Diencephalon (tissue), 1 donor: ENCODE measurements at places on chromosomes 7 and 10. TPM values are rescaled to one million over a fixed set of nuclear protein-coding genes. Genes with fewer than 3 reads are reported as not detected.

The ENTPD1 gene
- 16.6 TPM for total RNA-seq

The CYP2C19 gene
- not detected for total RNA-seq

The SLC13A1 gene
- not detected for total RNA-seq

The GPRIN2 gene
- 31.8 TPM for total RNA-seq

The CADPS2 gene
- 36.2 TPM for total RNA-seq

The DNMBP gene
- 6.2 TPM for total RNA-seq

The PTER gene
- total RNA-seq, result 0.92 TPM

The ZNF33A gene
- total RNA-seq, result 57.2 TPM

The PSMA2 gene
- total RNA-seq, result 46.1 TPM

The TLX1 gene
- not detected for total RNA-seq

The FAS gene
- total RNA-seq, result 2.5 TPM

The ARHGEF5 gene
- total RNA-seq, result 1.8 TPM

The AKR1C4 gene
- not detected for total RNA-seq

The RASA4 gene
- total RNA-seq, result 56.5 TPM

The ODAD2 gene
- total RNA-seq, result 5.5 TPM

The VAX1 gene
- total RNA-seq, result 4.6 TPM

The IFIT1B gene
- total RNA-seq, result 0.92 TPM

The FHIP2A gene
- total RNA-seq, result 50.3 TPM

The THSD7A gene
- total RNA-seq, result 30.4 TPM

The RADIL gene
- total RNA-seq, result 6.2 TPM

The PNLIP gene
- not detected for total RNA-seq

The FAM25A gene
- not detected for total RNA-seq

The GBX1 gene
- 1.6 TPM for total RNA-seq

The CAV2 gene
- total RNA-seq, result 12.2 TPM

The CPA5 gene
- total RNA-seq, result not detected

The SEMA3E gene
- total RNA-seq, result 12.2 TPM

The CPA1 gene
- not detected for total RNA-seq

The CCDC136 gene
- 57.2 TPM for total RNA-seq

The MSMB gene
- total RNA-seq, result not detected

The CPN1 gene
- not detected for total RNA-seq

The ALOX5 gene
- 3.2 TPM for total RNA-seq

The ARHGAP19 gene
- 13.1 TPM for total RNA-seq

The MYO3A gene
- 9.7 TPM for total RNA-seq

The SLC18A3 gene
- 2.8 TPM for total RNA-seq

The KIF5B gene
- 127 TPM for total RNA-seq

The FAM237B gene
- total RNA-seq, result 0.23 TPM

The SMIM30 gene
- total RNA-seq, result 56.1 TPM

The MMD2 gene
- 8.5 TPM for total RNA-seq

The CYP2C18 gene
- total RNA-seq, result 0.23 TPM

The GALNT11 gene
- 81.4 TPM for total RNA-seq

The MMP21 gene
- total RNA-seq, result 0.46 TPM

The ARHGEF35 gene
- total RNA-seq, result 1.4 TPM

The ZNF485 gene
- 8.3 TPM for total RNA-seq

The OR2A5 gene
- total RNA-seq, result not detected
